Large intestine (tissue), 12 donors: ENCODE measurements at places on chromosomes 7 and 10.

GRCh38 chr10:77723376-77723775 is 85.8 kb upstream of the KCNMA1 start:
- H3K36me3 ChIP-seq = no peaks in the 10 kb centered on the region
- no peak for DNase-seq
- no peak overlapping the region for H3K4me3 ChIP-seq
- H3K27ac ChIP-seq = peak overlapping the region; percentile 56
- H3K27me3 ChIP-seq = no peaks in the 10 kb centered on the region
- H3K4me1 ChIP-seq = peaks cover 16% of the 10 kb centered on the region

GRCh38 chr7:28748933-28749584 is 209.1 kb downstream of the TRIL start:
- H3K36me3 ChIP-seq = no peaks in the 10 kb centered on the region
- no peaks in the 10 kb centered on the region for H3K4me1 ChIP-seq
- peaks cover 6% of the 10 kb centered on the region for H3K27me3 ChIP-seq
- no peak overlapping the region for H3K27ac ChIP-seq

DNA sequence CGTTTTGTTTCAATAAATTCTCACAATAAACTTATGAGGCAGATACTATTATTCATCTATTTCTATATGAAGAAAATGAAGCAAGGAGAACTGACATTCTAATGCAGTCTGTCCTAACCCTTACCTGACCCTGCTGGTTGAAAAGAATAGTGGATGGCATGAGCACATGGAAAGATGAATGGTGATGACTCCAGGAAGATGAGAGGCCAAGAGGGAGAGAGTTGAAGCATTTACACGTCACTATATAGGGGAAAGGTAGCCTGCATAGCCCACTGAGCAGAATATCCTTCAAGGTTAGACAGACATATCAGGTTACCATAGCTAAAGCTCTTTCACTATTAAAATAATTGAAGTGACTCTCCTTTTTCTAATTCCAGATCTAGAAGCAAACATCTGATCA is 163.9 kb upstream of the CDK1 start:
- no peaks in the 10 kb centered on the region for H3K36me3 ChIP-seq
- H3K4me1 ChIP-seq = peaks cover 4% of the 10 kb centered on the region
- no peak for DNase-seq
- no peaks in the 10 kb centered on the region for H3K27me3 ChIP-seq
- H3K27ac ChIP-seq = no peak overlapping the region

GRCh38 chr7:70553364-70553763 is 578.6 kb upstream of the GALNT17 start:
- no peaks in the 10 kb centered on the region for H3K27me3 ChIP-seq
- H3K4me3 ChIP-seq = no peak overlapping the region
- H3K27ac ChIP-seq = no peak overlapping the region
- H3K4me1 ChIP-seq = no peaks in the 10 kb centered on the region
- H3K36me3 ChIP-seq = no peaks in the 10 kb centered on the region

GRCh38 chr10:97534746-97535367 is 36.1 kb downstream of the UBTD1 start:
- no peaks in the 10 kb centered on the region for H3K27me3 ChIP-seq
- no peak for DNase-seq
- H3K27ac ChIP-seq = no peak overlapping the region
- no peaks in the 10 kb centered on the region for H3K4me1 ChIP-seq

GRCh38 chr10:43691485-43691884 is 42.8 kb upstream of the ZNF32 start:
- peaks cover 4% of the 10 kb centered on the region for H3K4me1 ChIP-seq
- DNase-seq = no peak
- no peak overlapping the region for H3K27ac ChIP-seq
- H3K36me3 ChIP-seq = no peaks in the 10 kb centered on the region

DNA sequence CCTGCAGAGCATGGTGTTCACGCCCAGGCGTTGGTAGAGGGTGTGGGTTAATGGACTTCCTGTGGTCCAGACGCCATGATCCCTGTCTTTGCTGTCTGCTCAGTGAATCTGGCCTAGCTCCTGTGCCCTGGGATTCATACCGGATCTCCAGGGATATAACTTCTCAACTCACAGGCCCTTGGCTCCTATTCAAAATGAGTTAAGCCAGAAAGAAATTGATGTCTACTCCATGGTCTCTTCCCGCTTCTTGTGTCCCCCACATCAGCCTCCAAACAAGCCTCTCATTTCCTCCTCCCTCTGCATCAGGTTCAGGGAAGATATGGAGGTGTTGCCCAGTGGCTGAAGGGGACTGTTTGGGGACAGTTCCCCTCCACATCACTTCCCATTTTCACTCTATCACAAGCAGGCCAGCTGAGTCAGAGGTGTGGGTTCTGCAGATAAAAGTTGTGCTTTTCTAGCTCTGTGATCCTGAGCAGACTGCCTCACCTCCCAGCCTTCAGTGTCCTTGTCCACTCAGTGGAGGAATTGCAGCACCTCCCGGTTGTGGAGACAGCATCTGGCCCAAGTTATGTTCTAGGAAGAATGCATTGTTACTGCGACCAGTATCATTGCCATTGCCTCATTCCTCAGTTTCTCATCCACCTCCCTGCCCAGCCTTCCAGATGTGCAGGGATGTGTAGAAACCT is 22.5 kb downstream of the AKR1E2 start:
- DNase-seq = no peak
- no peak overlapping the region for H3K4me3 ChIP-seq
- H3K4me1 ChIP-seq = no peaks in the 10 kb centered on the region
